HS-5 (cell line): ENCODE measurements at places on chromosomes 7 and 10.

DNA sequence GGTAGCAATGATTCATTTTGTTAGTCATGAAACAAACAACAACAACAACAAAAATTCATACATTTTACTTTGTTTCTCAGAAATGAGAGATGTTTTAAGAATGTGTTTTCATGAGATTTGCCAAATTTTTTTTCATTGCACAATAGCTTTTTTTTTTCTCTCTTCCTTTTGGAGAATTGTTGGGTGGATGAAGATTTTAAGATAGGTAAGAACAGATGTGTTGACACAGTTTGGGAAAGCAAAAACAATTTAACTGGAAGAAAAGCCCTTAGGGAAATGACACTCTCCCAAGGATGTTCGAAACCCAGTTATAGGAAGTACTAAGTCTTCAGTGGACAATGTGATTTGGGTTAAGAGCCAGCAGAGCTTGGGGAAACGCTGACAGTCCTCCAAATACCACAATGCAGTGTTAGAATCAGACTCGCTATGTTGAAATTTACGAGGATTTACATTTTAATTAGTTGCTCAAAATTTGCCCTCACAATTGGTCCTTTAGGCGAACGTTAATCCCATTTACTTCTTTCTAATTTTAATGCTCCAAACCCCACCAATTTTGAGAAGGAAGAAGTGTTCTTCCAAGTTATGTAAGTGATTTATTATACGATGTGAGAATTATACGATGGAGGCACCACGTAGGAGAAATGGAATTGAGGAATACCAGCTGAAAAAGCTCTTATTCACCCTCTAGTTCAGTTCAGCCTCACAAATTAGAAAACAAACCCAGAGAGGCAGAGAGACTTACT is 61.2 kb downstream of the HHEX start:
- DNase-seq = no peak

GRCh38 chr10:546971-547590 is 142.4 kb downstream of the DIP2C start:
- no peak for DNase-seq

GRCh38 chr10:127934383-127934782 is 27.5 kb downstream of the PTPRE start:
- DNase-seq = no peak

DNA sequence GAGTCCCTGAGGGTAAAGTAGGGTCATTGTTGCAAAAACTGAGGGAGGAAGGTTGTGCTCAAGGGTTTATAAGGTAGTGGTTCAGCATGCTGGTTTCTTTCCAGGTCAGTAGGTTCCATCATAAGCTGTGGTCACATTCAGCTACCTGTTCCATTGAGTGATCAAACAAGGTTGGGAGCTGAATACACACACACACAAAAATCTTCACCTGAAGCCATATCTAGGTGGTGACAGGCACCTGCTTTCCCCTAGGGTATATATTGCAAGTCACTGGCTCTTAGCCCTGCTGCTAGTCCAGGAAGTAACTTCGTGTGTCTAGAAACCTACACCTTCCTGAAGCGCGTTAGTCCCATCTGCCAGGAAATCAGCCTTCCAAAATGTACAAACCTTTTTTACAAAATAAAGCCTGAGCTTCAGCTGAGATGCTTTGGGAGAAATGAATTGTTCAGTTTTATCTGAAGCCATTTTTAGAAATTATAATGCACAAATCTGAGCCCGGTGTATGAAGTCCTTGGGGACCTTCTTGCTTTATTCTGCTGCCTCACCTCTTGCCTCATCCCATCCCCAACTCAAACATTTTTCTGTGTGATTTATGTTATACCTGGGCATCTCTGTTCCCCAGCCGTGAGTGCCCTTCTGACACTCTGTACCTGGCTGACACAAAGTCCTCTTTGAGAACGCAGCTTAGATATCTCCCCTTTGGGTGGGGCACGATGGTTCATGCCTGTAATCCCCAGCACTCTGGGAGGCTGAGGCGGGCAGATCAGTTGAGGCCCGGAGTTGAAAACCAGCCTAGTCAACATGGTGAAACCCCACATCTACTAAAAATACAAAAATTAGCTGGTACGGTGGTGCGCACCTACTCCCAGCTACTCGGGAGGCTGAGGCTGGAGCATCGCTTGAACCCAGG is 10.6 kb upstream of the LAMTOR4 start:
- DNase-seq = no peak

DNA sequence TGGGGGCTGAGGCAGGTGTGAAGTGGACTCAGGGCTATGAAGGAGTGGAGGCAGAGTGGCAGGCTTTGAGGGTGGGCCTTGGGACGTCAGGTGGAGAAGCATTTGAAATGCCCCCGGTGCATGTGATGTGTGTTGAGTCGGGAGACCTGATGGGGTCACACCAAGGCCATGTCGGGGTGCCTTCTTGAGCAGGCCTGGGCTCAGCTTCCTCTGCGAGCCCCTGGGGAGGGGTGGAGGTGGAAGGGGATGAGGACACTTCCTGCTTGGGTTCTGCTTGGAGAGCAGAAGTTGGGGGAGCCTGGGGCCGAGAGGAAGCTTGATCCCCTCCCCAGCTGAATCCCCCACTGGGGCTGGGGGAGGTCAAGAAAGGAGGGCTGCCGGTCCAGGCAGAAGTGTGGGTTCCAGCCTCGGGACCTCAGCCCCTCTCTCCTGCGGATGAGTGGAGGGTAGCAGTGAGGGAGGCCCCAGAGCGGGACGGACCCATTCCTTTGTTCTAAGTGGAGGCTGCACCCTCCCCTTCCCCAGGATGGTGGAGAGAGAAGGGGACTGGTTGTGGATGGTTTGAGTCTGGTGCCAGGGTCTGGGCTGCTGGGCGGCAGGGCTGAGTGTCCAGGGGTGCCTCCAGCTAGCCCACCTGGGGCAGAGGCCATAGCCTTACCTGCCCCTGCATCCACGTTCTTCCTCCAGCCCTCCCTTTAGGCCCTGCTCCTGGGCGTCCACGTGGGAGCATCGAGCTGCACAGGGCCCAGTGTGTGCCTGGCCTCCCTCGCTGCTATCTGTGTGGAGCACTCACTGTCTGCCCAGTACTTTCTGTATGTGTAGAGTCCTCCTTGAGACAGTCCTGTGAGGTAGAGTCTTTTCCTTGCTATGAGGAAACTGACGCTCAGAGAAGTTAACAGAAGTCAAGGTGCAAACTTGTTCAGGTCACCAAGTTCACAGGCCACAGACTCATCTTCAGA is 36.7 kb downstream of the PRF1 start:
- DNase-seq = no peak

- no peak for DNase-seq
Observed at GRCh38 chr10:88991899-88992320, 1.3 kb downstream of the FAS start.

DNA sequence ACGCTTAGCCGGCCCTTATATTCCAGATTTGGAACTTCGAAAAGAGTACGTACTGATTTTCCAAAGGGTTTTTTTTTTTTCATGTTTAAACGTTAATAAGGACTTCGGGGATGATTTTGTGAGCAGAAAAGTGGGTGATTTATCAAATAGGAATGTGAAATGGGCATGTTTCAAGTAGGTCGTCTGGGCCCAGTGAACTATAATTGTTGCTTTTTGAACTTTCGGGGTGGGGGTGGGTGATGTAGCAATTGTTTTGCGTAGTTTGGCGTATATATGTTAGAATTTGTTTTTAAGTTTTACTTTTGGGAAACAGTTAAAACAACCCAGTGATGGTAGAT is 299 bp upstream of the PBLD start:
- no peak for DNase-seq

- no peak for DNase-seq
Observed at GRCh38 chr7:77415476-77415822, 700 bp downstream of the GSAP start.

- DNase-seq = no peak
Observed at GRCh38 chr10:20299034-20299736, 483.0 kb downstream of the PLXDC2 start.

GRCh38 chr10:55398497-55398882 is 597.5 kb upstream of the PCDH15 start:
- DNase-seq = no peak

DNA sequence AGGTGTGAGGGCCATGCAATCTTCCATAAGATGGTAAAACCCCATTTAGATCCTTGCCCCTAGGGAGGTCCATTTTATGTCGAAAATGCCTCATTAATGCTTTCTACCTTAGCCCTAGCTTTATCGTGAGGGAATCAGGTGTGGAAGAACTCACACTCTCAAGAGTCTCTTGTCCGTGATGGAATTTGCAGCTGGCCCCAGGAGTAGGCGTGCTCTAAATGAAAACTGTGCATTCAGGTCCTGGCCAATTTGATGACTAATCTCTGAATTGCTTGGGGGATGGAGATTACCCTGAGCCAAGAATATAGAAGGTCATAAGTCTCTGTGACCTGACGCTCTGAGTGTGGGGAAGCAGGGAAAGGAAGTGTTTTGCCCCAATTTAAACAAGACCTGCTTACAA is 6.6 kb downstream of the C10orf90 start:
- DNase-seq = peak; percentile 43

DNA sequence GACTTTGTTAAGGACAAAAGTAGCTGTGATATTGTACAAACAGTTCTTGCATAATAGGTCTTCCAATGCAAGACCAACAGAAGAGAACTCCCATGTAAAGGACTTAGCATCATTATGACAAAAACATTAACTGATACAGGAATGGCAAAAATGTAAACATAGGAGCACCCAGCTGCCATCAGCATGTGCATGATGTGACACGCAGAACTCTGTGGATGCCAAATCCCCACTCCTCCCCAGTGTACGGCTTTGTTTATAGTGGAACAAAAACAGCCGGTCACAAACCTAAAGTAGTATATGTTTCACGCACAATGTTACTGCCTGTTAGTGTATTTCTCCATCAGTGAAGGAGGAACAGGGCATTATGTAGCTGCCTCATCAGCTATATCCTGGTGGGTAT is 316.0 kb upstream of the AOAH start:
- no peak for DNase-seq

- no peak for DNase-seq
Observed at GRCh38 chr10:71568896-71569492, 150.6 kb downstream of the C10orf105 start.

GRCh38 chr7:98869597-98870120 is at the start of gene TMEM130:
TSS of gene TMEM130 (minus strand) at chr7:98870014. CDS start at chr7:98869861, 153 bp downstream.
- no peak for DNase-seq

- no peak for DNase-seq
Observed at GRCh38 chr10:63504145-63504881, 16.9 kb upstream of the REEP3 start.

- DNase-seq = no peak
Observed at GRCh38 chr7:152759949-152760853, 649 bp downstream of the ACTR3B start.

- DNase-seq = no peak
Observed at GRCh38 chr7:74656441-74656836, 1.1 kb upstream of the GTF2I start.

DNA sequence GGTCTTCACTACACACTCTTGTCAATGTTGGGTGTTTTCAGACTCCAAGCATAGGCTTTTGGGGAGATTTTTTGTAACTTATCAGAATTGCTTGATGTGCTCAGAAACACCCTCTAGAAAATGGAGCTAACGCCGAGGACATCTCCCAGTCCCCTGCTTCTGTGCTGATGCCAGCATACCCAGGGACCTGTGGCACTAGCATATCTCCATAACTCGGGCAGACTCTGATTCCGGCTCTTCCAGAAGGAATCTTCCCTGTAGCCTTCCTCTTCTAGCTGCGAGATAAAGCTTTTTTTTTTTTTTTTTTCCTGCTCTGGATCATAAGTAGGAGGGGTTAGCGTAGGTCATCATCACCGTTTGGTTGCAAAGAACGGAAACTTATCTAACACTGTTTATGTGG is 434.4 kb downstream of the GALNT17 start:
- DNase-seq = no peak

DNA sequence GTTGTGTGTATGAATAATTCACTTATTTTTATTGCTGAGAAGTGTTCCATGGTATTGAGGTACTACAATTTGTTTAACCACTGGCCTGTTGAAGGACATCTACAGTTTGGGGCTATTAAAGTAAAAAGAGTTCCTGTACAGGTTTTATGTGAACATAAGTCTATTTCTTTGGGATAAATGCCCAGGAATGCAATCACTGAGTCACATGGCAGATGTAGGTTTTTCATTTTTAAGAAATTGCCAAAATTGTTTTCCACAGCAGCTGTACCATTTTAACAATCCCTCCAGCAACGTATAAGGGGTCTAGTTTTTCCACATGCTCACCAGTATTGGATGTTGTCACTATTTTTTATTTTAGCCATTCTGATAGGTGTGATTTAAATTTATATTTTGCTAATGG is 243.9 kb downstream of the TNS3 start:
- DNase-seq = no peak

DNA sequence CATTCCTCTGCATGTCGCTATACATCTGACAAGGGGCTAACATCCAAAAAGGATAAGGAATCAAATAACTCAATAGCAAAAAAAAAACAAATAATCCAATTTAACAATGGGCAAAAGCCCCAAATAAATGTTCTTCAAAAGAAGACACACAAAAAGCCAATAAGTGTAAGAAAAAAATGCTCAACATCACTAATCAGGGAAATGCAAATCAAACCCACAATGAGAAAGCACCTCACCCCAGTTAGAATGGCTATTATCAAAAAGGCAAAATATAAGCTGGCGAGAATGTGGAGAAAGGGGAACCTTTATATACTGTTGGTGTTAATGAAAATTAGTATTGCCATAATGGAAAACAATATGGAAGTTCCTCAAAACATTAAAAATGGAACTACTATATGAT is 14.3 kb downstream of the ARHGAP12 start:
- DNase-seq = no peak

DNA sequence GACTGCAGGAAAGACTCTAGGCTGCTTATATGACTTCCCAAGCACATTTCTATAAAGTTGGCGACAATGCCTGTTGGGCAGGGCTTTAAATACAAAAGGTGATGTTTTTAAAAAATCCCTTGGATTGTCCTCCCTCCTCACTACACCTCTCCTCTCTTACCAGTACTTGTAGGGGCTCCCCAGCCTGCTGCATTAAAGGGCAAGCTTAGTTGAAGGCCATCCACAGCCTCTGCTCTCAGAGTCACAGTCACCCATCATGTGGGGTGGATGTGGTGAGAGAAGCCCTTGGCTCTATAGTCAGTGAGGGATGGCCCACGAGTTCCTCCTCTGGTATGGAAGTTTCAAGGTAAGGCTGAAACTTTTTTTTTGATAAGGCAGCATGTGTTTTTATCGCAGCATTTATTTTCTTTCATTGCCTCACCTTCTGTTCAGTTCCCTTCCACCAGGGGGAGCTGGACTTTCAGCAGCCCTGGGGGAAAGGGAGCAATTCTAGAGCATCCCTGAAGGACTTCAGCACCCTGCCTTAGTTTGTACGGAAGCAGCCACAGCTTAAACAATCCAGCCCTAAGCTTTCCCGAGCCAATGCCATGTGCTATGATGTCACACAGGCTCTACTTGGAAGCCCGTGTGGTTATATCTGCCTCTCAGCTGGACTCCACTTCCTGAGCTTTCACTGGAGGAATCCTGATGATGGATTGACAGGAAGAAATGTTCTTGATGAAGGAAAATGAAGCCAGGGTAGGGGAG is 131.9 kb downstream of the CALCR start:
- DNase-seq = peak; percentile 3
